Right lobe of liver (tissue), 6 donors: ENCODE measurements at places on chromosomes 2 and 18. TPM values are rescaled to one million over a fixed set of nuclear protein-coding genes. Genes with fewer than 3 reads are reported as not detected.

The C2orf76 gene
- 5.5 TPM for total RNA-seq

The TRIB2 gene
- total RNA-seq, result 11.7 TPM

The SATB2 gene
- 8.5 TPM for total RNA-seq

GRCh38 chr2:100606726-100607343 lies 44.0 kb downstream of the PDCL3 start:
- no peak for DNase-seq

- DNase-seq, result no peak
Measured at GRCh38 chr2:11744631-11745394, 1.6 kb upstream of the LPIN1 start.

GRCh38 chr2:178404368-178404767 lies 46.6 kb downstream of the PRKRA start:
- no peak for DNase-seq

DNA sequence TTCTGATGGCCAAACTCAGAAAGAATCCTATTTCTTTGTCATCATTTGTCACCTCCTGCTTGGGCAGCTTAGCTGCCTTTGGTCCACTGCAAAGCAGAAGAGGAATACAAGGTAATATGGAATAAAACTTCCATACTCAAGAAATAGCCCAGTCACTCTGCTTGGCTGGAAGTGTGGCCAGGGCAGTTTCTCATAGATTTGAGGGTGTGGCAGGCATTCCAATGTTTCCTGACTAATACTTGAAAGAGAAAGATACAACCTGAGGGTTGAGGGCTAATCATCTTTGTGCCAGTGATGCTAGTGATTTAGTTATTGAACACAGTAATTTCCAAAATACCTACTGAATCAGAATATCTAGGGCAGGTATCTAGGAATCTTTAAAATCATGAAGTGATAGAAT lies 83.1 kb downstream of the FAM161A start:
- DNase-seq, result no peak

- no peak for DNase-seq
Measured at GRCh38 chr2:209806318-209806717, 34.7 kb downstream of the UNC80 start.

GRCh38 chr2:10773821-10774341 lies 38.7 kb downstream of the PDIA6 start:
- no peak for DNase-seq

GRCh38 chr2:108423502-108424251 lies 25.3 kb upstream of the GCC2 start:
- no peak for DNase-seq
